GM23248 (cell line): ENCODE measurements at places on chromosomes 2 and 18. TPM values are rescaled to one million over a fixed set of nuclear protein-coding genes. Genes with fewer than 3 reads are reported as not detected.

- DNase-seq = no peak
Measured at GRCh38 chr18:24259869-24260641, 121.2 kb downstream of the CABYR start.

- peak; percentile 89 for DNase-seq
Measured at GRCh38 chr2:15359716-15360531, 201.2 kb downstream of the NBAS start.

DNA sequence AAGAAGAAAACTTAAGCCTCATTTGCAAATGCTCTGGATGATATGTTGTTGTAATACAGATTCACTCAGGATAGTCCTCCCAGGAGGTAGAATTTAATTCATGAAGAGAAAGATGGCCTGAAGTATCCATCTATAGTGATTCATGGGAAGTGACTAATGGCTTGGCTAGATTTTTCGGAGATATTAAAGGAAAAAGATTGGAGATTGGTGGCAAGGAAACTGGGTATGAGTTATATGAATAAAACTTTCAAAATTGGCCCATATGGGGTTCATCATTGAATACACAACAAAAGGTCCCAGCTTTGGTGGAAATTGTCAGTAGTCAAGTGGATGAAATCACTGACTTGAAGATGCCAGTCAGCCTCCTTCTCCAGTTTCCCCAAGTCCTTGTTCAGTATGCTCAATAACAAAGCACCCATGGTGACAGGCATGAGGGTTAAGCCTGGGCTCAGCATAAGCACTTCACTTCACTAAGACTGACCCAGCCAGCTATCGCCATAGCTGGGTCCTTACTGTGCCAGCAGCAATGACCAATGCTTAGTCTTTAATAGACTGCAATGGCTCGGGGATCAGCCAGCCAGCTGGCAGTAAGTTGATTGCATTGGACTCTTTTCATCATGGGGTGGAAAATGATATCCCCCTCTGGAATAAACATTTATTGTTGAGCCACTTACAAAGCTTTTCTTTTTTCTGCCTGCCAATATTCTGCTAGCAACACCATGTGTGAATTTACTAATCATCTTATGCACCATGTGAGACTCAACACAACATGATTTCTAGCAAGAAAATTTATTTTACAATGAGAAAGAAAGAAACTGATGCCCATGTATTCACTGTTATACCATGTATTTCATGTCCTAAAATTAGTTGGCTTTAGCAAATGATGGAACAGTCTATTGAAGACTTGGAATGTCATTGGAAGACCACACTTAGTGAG lies 176.6 kb upstream of the TACR1 start:
- peak; percentile 67 for DNase-seq

DNA sequence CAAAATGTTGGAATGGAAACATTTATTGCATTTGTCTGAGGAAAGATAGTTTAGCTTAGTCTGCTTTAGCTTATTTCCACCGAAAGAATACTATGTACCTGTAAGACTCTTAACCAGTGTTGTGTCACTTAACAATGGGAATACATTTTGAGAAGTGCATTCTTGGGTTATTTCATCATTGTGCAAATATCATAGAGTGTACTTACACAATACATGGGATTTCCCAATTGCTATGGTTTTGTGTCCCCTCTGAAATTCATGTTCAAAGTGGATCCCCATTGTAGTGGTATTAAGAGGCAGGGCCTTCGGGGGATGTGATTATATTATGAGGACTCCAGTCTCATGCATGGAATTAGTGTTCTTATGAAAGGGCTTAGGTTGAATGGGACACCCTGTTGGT lies 249.4 kb upstream of the UBE2E3 start:
- peak; percentile 42 for DNase-seq

- DNase-seq = no peak
Measured at GRCh38 chr2:144356402-144356801, 163.5 kb downstream of the ZEB2 start.

GRCh38 chr18:50422286-50422898 lies 47.5 kb downstream of the SKA1 start:
- DNase-seq = no peak

DNA sequence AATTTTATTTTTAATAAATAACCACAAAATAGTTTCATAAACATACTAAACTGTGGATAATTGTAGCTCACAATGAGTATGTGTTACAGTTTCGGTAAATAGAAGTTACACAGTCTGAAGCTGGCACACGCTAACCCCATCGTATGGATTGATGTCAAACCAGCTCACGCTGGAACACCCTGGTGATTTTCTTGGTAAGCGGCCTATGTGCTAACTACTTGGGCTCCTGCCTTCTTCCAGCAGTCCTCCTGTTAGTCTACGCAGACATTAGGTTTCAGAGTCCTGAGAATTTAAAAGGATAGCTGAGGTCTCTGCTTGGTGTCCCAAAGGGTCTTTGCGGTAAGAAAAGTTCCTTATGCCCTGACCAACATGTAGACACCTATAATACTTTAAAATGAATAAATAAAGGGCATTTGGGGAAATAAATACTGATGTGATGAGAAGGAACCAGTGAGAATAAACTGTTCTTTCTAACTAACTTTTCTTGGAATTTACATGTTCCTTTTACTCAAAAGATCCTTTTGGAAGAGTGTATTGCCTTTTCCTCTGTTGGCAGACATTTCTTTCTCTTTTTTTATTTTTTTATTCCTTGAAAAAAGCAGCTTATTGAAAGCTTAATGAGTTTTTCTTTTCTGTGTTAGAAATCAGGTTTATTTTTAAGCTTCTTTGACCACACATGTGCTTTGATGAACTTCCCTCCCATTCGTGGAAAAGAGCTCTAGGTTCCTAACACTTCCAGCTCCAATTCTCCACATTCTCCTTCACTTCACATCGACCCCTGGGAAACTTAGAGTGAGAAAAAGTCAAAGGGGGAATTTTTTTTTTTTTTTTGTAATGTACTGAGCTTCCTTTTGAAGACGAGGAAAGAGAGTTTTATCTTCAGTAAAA lies 322.2 kb downstream of the IRS1 start:
- peak; percentile 49 for DNase-seq

GRCh38 chr2:40758401-40759155 lies 306.7 kb upstream of the SLC8A1 start:
- peak; percentile 27 for DNase-seq

GRCh38 chr2:66430505-66431273 lies 4.2 kb upstream of the MEIS1 start:
- no peak for DNase-seq

GRCh38 chr2:29075894-29076705 lies 1.8 kb upstream of the PCARE start:
- no peak for DNase-seq

DNA sequence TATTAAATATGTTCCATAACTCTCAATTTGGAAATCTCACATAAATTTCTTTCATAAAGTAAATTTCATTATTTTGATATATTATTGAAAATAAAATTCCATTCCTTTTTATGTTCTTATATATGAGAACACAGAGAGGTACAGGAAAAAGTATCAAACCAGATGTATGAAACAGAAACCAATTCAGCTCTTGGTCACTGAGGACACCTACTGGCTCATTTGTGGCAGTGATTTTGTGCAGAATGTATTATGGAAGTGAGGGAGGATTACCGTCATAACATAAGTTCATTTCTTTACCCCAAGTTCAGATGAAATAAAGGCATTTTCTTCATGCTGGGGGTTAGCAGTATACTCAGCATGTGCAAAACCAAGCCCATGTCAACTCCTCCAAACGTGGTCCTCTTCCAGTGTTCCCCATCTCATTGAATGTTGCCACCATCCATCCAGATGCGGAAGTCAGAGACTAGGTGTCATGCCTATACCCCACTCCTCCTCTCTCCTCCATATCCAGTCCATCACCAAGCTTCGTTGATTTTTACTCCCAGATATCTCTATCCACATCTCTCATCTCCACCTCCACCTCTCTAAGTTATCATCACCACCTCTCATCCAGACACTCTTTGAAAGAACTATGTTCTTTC lies 41.7 kb upstream of the MALL start:
- DNase-seq = peak; percentile 83

- no peak for DNase-seq
Measured at GRCh38 chr18:13537022-13537780, 189.2 kb downstream of the FAM210A start.

- peak; percentile 17 for DNase-seq
Measured at GRCh38 chr2:174873471-174873870, 109.2 kb upstream of the CHRNA1 start.

DNA sequence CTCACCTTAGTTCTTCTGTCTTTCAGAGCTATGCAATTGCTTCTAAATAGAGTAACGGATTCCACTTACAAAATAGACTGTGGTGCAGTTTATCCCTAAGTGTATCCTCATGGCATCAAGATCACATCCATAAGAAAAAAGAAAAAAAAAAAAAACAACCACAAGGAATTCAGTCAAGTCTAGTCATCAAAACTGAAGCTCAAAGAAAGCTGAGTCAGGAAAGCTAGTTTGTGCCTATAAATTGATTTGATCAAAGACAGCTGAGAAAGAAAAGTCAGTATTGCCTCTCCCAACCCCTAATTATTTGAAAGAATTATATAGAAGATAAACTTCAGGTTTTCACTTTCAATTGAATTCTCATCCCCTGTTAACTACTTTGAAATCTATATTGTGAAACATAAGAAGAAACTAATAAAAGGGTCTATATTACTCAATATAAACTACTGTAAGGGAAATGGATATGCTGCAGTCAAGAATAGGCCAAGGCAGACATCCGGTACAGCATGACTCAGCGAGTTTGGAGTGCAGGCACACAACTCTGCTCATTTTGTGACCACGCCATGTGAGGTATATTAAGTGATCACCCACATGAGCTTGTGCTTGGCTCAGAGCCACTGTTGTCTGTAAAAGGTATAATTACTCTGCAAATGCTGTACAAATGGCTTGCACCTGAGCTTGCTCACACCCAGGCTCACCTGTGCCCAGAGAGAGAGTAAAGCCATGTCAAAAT lies 568.1 kb upstream of the CRIM1 start:
- no peak for DNase-seq

DNA sequence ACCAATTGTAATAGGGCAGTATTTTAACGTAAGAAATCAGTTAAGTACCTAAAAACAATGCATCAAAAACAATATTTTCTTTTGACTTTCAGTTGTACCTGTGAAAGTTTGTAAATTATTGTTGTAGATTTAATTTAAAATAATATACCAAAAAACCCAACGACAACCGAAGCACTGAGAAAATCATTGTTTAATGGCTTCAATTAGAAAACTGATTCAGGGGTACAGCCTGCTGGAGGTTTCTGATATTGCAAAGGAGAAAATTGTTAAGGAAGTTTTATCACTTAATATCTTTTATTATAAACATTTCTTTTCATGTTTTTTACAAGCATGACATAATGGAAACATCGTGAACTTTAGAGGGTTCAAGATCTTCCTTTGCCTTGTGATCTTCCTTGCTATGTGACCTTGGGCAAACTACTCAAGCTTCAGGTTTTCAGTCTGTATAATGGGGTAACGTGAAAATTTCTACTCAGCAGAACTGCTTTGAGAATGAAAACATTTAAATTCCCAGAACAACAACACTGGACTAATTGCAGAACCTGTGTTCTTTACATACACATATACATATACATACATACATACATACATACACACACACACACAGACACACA lies 76.3 kb upstream of the GLS start:
- DNase-seq = peak; percentile 63

CYS1 gene
- total RNA-seq = 6.1 and 7.1 TPM in 2 replicates

KDM3A gene
- 23.6 and 24.4 TPM in 2 replicates for total RNA-seq

NGEF gene
- total RNA-seq = 0.43 TPM in 1 of 2 replicates, not detected in the other

POTEJ gene
- total RNA-seq = not detected in 2 replicates

WNT6 gene
- total RNA-seq = not detected in 2 replicates

APLF gene
- total RNA-seq = 4.0 and 5.1 TPM in 2 replicates

FOXI3 gene
- total RNA-seq = not detected in 2 replicates
